C1 segment of cervical spinal cord (tissue), 14 donors: ENCODE measurements at places on chromosomes 7 and 10.

DNA sequence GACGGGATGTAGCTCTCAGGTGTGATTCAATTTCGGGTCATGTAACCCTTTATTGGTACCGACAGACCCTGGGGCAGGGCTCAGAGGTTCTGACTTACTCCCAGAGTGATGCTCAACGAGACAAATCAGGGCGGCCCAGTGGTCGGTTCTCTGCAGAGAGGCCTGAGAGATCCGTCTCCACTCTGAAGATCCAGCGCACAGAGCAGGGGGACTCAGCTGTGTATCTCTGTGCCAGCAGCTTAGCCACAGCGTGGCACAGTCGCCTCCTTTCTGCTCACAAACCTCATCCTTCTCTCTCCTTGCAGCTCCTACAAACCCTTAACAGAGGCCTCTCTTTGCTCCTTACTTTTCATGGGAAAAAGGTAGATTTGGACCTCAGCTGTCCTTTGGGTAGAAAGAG lies 197.5 kb upstream of the PRSS58 start:
- no peak for DNase-seq

GRCh38 chr10:86520871-86521677 lies 518 bp downstream of the WAPL start:
- no peak for DNase-seq

GRCh38 chr10:113853578-113854012 lies 287 bp downstream of the DCLRE1A start:
- no peak for DNase-seq

DNA sequence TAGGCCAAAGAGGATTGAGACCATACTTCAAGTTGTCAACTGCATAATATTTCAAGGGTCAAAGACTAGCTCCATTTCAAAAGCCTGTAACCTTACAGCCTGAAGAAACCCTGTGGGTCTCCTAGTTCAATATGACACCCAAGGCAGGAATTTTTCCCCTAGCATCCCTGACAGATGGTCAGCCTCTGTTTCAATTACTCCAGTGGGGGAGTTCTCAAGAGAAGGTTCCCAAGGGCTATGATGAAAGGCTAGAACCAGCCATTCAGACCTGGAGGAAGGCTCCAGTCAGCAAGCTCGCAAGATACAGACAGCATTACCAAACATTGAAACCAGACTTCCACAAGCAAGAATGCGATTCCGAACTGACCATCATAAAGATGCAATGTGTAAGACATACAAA lies 1.6 kb downstream of the HTR7 start:
- no peak for DNase-seq

- DNase-seq: no peak
Measured at GRCh38 chr7:47801423-47801822, 146.8 kb downstream of the PKD1L1 start.
